ENCODE measurements at places on chromosomes 3 and 15.

GRCh38 chr15:22958487-22959280 lies 21.5 kb downstream of the CYFIP1 start:
- no peak for DNase-seq

GRCh38 chr3:8938021-8938420 lies 25.3 kb downstream of the RAD18 start:
- DNase-seq, result no peak

GRCh38 chr3:129558772-129559564 lies 16.0 kb downstream of the H1-8 start:
- no peak for DNase-seq

- no peak for DNase-seq
These were observed 471.8 kb downstream of the GBE1 start for GRCh38 chr3:81289676-81290075.

DNA sequence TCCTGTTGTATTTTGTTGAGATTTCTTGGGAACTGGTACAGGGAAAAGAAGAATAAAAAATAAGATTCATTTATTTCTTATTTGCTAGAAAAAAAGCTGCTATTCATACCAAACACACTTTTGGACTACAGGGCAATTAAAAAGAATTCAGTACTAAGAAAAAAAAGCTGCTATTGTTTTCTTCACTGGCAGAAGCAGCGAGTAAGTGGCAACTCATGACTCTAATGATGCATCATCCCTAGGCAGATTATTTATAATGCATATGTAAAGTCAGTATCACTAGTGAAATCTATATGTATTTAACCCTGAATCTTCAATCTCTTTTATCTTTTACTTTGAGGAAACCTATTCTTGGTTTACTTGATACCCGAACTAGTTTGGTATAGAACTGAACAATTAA lies 15.2 kb downstream of the PFN2 start:
- no peak for DNase-seq

All from nucleus accumbens (tissue), 56 donors.